ENCODE measurements at places on chromosomes 3 and 15. TPM values are rescaled to one million over a fixed set of nuclear protein-coding genes. Genes with fewer than 3 reads are reported as not detected.

The ARPIN gene
- 5.2 TPM for total RNA-seq

The ADAMTSL3 gene
- not detected for total RNA-seq

The LEO1 gene
- 61.4 TPM for total RNA-seq

The SEMA3G gene
- total RNA-seq, result 0.10 TPM

The CYP1A2 gene
- not detected for total RNA-seq

The NEK11 gene
- 5.8 TPM for total RNA-seq

The DISP2 gene
- total RNA-seq, result 1.0 TPM
